ENCODE measurements at places on chromosomes 1 and 21.

DNA sequence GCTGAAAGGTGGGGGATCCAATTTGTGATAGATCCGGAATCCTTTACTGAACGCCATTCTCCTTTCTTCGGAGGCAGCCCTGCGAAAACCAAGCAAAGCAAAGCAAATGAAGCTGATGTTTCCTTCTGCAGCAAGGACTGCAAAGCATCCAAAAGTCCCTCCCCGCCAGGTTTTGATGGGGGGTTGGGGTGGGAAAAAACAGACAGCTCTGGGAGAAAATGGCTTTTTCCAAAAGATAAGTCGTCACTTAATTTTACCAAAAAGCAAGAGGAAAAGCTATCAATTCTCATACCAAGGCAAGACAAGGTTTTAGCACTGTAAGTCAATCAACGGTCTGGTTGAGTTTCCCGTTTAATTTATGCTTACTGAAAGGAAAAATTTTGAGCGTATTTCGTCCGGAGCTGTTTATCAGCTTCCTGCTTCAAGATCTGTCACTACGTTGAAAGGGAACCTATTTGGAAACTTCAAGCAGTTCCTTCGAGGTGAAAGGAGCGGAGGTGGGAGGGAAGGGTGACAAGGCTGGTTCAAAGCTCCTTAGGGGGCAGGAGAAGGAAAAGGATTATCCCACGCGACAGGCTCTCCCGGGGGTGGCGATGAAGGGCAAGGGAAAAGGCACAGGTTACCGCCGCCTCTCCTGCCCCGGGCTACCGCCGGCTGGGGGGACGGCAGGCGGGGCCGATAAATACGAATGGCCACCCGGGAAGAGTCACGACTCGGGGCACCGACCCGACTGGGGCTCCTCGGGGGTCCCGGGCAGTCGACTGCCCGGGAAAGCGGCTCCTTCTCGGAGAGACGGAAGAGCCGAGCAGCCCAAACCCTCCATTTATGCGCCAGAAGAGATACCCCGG is 750 bp downstream of the SYNJ1 start:
- DNase-seq: peak; percentile 47

GRCh38 chr1:168161459-168161858 is 17.3 kb upstream of the TIPRL start:
- DNase-seq: no peak

- no peak for DNase-seq
These were observed 26.4 kb upstream of the SYCP1 start for GRCh38 chr1:114828251-114828650.

DNA sequence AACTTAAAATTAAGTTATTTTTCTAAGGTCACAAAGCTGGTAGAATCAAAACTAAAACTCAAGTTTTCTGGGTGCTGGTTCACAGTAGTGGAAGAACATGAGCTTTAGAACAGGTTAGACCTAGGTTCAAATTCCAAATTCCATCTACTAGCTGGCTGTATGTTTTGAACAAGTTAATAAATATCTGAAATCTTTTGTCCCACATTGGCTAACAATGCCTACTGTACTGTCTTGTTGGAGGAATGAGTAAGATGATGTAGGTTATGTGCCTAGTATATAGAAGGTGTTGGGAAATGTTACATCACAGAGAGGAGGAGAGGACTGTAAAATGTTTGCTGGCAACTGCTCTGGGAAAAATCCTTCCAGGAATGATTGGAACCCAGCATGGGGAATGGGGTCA is 14.0 kb upstream of the CD247 start:
- no peak for DNase-seq

GRCh38 chr1:219385787-219386427 is 212.2 kb downstream of the LYPLAL1 start:
- DNase-seq: peak; percentile 6

DNA sequence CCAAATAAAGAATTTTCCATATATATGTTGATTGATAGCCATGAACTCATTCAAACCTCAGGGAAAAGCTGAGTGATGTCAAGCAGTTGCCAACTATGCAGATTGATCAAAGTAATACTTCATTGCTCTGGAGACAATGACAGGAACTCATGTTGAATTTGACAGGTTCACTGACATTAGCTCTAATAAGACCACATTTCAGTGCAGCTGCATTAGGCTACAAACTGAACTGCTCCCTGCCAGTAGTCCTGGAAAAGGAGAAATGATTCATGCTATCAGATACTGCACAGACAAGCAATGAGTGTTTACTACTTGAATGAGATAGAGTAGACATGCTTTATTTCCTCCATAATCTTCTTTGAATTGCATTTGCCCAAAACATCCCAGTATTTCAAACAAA is 948.4 kb downstream of the MRPL39 start:
- no peak for DNase-seq

Measured in hippocampal formation (tissue), 2 donors.